ENCODE measurements at places on chromosomes 11 and 22.

GRCh38 chr11:9625728-9626127, 38.1 kb upstream of the SWAP70 start:
- DNase-seq: no peak

DNA sequence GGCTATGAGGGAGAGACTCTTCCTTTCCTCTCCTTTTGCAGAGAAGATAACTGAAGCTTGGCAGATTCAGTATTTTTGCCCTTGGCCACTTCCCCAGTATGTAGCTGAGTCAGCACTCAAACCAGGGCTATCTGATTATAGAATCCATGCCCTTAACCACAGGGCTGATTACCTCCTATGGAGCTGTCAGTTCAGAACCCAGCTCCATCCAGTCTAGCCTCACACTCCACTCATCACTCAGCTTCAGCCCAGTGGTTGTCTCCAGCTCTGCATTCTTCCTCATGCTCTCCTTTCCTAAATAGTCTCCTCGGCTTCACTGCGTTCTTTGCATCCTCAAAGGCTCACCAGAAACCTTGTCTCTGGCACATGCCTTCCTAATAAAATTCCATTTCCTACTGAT, 151.6 kb upstream of the BLID start:
- peak; percentile 17 for DNase-seq

- no peak for DNase-seq
Observed at GRCh38 chr22:42430528-42431125, 1.6 kb downstream of the NFAM1 start.

DNA sequence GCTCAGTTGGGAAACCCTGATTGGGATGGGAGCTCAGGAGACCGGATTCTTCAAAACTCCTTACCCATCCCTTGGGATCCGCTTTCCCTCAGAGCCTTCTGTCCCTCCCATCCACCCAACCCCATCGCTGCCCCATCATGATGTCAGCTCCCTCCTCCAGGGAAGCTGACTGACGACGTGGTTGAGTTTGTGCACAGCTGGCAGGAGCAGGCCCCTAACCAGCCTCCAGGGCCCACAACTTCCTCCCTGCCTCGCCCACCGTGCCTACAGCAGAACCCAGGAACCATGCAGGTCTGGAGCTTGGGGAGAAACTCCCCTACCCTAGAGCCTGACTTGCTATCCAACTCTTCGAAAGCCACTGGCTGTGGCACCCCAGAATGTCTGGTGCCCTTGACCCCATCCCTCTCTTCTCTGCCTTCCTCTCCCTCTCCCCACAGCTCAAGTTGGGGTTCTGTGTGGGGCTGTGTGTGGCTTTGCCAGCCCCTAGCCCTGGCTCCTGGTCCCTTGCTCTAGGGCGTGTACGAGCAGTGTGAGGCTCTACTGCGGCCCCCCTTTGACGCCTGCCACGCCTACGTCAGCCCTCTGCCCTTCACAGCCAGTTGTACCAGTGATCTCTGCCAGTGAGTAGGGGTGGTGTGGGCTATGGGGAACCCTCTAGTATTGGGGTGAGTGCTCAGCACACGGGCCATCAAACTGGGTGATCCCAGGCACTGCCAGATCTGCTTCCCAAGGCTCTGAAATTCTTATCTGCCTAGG, 11.1 kb downstream of the OTOG start:
- no peak for DNase-seq

DNA sequence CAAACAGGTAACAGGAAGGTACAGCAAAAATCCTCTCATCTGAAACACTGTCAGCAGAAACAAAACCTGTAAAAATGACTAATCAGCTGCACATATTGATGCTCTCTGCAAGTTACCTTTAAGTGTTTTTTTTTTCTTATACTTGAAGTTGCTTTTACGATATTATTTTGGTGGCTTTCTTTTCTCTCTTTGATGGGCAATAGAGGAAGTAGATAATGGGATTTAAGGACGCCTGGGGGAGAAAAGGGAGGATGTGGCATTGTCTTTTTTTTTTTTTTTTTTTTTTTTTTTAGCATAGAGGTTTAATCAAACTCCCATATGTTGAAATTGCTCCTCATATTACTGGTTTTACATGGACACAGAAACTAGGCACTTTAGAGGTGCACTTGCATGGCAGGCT, 11.4 kb upstream of the ADSL start:
- no peak for DNase-seq

All from fibroblast of the conjunctiva (primary cell).